ENCODE measurements at places on chromosomes 12 and 14. TPM values are rescaled to one million over a fixed set of nuclear protein-coding genes. Genes with fewer than 3 reads are reported as not detected.

- no peak for DNase-seq
Measured at GRCh38 chr12:27523305-27523641, 733 bp upstream of the PPFIBP1 start.

GRCh38 chr12:21827083-21827482 lies 52.6 kb upstream of the KCNJ8 start:
- no peak for DNase-seq

DNA sequence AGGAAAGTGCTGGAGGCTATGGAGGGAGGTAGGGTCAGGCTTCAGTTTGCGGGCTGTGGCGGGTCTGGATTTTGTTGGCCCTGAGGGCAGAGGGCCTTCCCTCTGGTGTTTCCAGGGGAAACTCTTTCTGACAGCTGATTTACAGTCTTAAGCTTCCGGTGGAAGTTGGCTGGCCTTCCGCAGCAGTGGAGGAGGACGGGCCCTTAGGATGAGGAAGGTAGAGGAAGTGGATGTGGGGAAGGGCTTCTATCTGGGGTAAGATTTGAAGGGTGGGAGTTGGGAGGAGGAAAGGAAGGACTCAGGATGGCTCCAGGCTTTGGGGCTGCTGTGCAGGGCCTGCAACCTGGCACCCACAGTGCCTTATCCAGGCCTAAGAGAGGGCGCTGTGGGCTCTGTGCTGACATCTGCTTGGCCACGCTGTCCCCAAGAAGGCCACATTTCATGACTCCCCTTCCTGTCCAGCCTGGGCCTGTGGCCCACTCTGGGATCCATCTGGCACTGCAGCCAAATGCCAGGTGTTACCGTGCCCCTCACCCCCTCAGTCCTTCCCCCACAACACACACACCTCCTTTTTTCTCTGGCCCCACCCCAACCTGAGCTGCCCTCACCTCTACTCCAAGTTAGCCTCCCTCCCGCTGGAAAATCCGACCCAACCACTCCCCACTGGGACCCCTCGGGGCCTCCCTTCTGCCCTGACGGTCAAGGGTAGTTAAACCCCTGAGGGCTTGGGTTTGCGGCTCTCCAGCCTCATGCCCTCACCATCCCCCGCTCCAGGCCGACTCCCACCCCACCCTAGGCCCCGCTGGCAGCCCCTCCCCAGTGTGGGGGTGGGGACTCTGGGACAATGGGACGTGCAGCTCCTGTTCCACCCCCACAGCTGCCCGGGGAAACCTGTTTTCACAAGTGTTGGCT lies 7.7 kb upstream of the PPP1R13B start:
- no peak for DNase-seq

DNA sequence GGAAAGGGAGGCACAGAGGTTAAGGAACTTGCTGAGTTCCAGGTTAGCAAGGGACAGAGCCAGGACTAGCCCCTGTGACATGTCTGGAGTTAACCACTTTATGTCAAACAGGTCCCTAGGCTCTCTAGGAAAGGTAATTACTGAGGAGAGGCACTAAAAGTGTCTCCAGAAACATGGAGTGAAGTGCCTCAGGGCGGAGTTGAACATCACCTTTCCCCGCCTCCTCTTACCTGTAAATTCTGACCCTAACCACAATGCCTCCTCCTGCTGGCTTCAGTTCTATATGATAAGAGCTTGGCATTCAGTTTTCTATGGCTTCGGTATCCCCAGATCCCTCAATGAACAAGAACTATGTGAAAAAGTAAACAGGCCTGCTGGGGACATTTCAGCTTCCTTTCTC lies 18.1 kb downstream of the RPH3A start:
- no peak for DNase-seq

DNA sequence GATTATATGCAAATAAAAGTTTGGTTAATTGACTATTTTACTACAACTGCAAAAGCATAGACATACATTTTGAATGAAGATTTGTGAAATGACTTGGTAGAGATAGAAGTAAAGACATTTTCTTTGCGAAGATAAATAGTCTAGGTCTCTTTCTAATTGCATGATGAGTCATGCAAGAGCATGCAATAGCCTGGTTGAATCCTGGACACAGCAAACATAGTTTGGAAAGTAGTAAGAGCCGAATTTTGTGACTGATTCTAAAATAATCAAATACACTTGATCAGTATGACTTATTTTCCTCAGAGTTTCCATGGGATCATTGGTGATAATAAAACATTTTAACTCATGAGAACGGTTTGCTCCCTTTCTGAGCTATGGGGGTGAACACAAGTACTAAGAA lies 27.7 kb upstream of the CAND1 start:
- no peak for DNase-seq

DNA sequence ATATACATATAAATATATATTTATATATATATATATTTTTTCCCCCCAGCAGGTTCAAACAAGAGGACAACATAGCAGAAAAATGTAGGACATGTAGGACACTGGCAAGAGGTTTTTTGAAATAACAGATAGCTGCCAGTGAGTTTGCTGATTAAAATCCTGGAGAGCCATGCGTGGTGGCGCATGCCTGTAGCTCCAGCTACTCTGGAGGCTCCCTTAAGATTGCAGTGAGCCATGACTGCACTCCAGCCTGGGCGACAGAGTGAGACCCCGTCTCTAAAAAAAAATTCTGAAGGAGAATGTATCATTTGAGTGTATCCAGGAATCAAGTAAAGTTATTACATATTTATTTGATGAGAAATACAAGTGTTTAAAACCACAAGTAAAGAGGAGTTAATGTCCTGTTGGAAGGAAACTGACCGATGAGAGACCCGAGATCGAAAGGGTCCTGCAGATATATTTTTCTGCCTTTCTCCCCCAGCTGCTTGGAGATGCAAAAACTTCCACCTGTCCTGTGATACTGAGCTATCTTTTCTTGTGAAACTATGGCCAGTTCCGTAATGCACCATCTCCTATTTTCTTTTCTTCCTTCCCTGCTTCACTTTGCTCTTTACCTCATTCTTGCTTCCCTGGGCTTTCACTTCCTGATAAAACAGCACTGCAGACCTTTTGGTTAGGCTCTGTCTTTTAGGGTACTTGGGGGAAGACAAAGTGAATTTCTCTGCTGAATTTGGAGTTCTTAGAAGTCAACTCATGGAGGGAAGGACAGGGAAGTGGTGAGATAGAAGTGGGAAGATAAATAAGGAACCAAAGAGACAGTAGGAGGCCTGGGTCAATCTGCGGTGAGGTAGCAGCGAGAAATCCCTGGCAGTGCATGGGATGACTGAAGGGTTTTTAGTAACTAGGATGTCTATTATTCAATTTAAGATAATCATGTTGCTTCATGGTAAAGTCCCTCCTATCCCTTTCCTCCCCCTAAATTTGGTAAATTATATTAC lies 41.2 kb upstream of the SLC2A13 start:
- DNase-seq: no peak

- no peak for DNase-seq
Measured at GRCh38 chr12:104355630-104356029, 52.1 kb downstream of the EID3 start.

- no peak for DNase-seq
Measured at GRCh38 chr12:101746661-101747060, 7.4 kb upstream of the SYCP3 start.

GRCh38 chr12:19761463-19761862 lies 322.2 kb downstream of the AEBP2 start:
- DNase-seq: no peak

GRCh38 chr14:97336816-97337215 lies 539.6 kb downstream of the VRK1 start:
- DNase-seq: no peak

The JAG2 gene
- total RNA-seq: 26.1 TPM

The HOXC5 gene
- not detected for total RNA-seq

The WDHD1 gene
- 1.3 TPM for total RNA-seq

The GPRC5D gene
- not detected for total RNA-seq

The LRRC10 gene
- 43.8 TPM for total RNA-seq
